Inflammatory macrophage (primary cell): ENCODE measurements at places on chromosomes 6 and 20.

DNA sequence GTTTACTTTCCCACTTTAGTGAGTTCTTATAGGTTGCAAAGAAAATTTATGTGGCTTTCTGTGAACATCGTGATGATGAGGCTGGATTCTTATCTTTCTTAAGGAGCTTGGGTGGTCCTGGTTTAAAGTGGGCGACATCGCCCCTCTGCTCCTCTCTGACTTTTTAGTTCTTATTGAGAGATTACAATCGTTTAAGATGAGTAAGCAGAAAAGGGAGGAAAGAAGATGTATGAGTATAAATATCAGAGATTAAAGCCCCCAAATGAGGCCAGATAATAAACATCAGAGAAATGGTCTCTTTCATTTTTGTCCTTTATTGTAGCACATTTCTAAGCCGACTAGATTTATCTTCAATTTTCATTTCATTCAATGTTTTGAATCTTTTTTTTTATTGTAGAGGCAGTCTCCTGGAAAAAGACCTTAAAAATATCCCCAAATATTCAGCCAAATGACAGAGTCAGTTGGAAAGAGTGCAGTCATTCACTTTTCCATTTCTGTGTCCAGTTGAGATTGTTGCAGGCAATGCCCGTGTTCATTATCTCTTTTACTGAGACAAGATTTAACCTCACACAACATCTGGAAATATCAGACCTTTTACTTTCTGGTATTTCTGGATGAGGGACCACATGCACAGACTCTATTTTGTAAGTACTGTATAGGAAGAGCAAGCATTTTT is 62.0 kb upstream of the PDE7B start:
- no peak for DNase-seq

DNA sequence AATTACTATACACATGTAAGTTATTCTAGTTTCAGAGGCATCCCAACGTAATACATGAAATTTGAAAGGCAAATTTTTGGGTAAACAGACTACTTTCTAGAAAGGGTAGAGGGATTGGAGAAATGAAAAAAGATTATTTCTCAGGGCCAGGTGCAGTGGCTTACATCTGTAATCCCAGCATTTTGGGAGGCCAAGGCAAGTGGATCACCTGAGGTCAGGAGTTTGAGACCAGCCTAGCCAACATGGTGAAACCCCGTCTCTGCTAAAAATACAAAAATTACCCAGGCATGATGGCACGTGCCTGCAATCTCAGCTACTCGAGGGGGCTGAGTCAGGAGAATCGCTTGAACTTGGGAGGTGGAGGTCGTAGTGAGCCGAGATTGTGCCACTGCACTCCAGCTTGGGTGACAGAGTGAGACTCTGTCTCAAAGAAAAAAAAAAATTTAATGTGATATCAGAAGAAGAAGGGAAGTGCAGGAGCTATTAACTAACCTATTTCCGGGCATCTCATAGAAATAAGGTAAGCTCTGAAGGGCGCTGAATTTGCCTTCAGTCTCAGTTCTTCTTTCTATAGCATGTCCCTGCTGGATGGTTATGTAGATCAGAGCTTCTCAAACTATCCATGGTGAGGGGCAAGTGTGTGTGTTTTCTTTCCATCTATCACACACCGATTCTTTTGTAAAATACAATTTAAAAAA is 100.3 kb upstream of the MTHFD1L start:
- DNase-seq: no peak

DNA sequence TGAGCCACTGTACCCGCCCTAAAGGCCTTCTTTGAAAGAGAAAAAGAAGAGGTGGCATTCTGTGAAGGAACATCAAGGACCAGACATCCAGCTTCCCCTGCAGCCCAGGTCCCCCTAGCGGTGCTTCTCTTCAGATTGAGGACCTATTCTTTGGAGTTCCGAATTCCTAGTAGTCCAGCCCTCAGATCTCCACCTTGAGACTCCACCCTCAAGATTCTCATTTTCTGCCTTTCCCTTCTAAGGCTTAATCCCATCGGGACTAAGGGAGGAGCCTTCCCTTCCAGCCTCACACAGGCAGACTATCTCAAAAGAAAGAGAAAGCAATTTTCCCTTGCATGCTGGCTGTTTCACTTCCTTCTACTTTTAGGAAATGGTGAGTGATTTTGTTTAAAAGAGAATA is 32.5 kb downstream of the MUC22 start:
- peak; percentile 45 for DNase-seq

- DNase-seq: no peak
These were observed 21.4 kb downstream of the CRYBG1 start for GRCh38 chr6:106381881-106382280.

DNA sequence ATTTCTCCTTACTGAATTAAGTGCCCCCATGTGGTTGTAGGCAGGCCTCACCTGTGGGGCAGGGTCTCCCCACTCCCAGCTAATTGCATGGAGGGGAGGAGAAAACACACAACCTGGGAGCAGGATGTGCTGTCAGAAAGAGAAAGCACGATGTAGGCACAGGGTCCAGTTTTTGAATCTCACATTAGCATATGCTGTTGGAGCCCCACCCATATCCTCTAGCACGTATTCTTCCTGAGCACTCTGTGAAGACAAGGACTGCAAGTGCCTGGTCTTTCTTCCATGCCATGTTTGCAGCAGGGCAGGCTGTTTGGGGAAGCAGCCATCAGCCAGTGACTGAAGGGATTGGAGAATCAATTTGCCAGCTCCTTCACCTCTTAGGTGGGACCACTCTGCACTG is 108.2 kb downstream of the CFAP61 start:
- DNase-seq: no peak

DNA sequence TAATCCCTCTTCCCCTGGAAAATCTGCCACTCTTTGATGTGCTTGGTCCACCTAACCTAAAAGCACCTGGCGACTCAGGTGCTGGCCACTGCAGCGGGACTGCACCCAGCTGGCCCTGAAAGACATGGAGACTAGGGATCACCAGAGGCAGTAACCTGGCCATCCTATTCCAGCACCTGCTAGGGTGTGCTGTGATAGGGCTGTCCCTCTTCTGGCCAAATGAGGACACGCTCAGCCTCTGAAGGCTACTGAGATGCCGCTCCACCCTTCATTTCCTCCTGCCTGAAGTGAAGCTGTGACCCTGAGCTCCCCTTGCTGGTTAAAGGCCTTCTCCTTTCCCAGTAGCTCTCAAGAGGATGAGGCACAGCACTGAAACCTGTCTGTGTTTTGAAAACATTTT is 24.4 kb downstream of the FOXC1 start:
- DNase-seq: no peak

- DNase-seq: peak; percentile 86
These were observed 171.2 kb upstream of the BMP5 start for GRCh38 chr6:56046576-56046975.

DNA sequence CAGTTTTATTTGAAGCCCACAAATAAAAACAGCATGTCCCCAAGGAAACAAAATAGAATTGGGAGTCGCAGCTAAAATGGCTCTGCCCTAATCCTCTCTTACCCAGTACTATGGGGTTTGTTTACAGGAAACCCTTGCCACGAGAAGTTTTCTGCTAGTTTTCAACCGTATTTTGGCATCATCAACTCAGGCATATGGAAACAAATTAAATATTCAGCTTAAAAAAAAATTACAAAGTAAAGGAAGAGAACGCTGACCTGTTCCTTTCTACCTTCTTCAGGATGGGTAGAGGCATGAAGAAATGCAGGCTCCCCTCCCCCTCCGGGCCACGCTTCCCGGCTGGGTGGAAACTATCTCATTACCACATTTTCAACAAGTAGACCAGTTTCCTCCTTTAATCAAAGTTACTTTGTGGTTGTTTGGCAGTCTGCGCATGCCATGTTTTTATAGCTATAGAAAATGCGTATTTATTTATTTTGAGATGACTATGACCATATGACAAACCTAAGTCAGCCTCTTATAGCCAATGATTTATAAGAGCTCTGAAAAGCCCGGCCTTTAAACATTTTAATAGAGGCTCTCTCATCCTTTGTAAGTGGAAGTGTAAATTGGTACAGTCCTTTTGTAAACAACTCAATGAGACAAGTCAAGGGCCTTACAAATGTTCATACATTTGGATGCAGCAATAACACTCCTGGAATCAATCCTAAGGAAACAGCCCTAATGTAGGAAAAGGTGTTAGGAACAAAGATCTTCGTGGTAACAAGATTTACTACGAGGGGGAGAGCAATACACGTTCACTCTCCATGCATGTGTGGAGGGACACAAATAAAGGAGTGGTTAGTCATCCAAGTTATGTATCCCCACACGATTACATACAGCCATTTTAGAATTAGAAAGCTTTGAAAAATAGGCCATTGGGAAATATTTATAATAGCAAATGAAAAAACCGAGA is 16.1 kb upstream of the ZNF217 start:
- DNase-seq: peak; percentile 75

- no peak for DNase-seq
These were observed 626.6 kb upstream of the CITED2 start for GRCh38 chr6:140001005-140001404.

DNA sequence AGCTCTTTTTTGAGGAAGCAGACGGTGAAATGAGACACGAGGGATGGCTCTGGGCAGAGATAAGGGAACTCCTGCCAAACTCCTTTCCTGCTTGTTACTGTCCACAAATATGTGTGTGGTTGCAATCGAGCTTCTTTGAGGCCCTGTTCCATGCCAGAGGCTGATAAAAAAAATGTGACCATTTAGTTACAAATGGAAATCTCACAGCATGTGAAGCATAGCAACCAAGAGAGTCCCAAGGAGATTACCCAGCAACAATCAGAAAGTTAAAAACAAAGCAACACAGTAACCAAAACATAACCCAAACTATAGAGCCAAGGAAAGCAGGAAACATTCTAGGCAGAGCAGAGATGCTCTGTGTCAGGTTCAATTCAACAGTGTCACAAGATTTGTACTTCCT is 35.4 kb upstream of the HMGN3 start:
- no peak for DNase-seq

- DNase-seq: peak; percentile 50
These were observed 86.8 kb downstream of the ARHGAP18 start for GRCh38 chr6:129623008-129623732.

DNA sequence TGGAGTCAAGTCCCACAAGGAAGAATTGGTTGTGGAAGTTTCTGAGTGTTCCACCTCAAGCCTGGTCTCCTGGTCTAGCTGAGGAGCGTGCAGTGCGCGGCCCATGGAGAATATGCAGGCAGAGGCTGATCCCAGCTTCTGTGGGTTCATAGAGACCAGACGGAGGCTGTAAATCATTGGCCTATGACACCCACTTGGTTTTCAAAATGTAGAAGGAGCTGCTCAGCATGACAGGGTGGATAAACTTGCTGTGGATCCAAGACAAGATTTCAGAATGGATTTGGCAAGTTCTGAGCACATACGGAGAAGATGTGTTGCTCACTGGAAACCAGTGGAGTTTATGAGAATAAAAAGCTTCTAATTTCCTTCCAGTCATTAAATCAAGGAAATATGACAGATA is 744 bp downstream of the KIF25 start:
- no peak for DNase-seq
